Thoracic aorta (tissue), 2 donors: ENCODE measurements at places on chromosomes 12 and 14. TPM values are rescaled to one million over a fixed set of nuclear protein-coding genes. Genes with fewer than 3 reads are reported as not detected.

The FOXA1 gene
- not detected for total RNA-seq

DNA sequence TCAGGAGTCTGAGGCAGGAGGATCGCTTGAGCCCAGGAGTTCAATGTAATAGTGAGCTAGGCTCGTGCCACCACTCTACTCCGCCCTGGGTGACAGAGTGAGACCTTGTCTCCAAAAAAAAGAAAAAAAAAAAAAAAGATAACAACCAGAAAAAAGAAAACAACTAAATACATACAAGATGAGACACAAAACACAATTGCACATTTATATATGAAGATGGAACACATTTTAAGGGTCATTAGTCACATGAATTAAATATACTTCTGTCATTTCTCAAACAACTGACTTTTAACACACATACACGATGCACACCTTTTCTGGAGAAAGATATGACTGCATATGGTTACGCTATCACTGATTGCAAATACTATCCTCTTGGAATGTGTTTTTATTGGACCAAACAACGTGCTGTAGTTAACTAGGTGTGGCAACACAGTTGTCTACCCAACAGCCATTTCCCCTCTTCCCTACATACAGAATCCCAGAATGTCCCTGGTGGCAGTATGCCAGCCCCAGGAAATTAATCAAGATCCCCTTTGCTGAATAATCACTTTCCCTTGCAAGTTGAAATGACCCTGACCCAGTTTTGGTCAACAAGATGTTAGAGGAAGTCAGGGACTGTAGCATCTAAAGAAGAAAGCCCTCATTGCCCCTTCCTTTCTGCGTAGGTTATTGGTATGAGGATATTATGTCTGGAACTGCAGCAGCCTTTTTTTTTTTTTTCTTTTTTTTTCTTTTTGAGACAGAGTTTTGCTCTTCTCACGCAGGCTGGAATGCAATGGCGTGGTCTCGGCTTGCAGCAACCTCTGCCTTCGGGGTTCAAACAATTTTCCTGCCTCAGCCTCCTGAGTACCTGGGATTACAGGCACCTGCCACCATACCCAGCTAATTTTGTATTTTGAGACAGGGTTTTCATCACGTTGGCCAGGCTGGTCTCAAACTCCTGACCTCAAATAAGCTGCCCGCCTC lies 5.6 kb upstream of the MYL6B start:
- no peak for DNase-seq

DNA sequence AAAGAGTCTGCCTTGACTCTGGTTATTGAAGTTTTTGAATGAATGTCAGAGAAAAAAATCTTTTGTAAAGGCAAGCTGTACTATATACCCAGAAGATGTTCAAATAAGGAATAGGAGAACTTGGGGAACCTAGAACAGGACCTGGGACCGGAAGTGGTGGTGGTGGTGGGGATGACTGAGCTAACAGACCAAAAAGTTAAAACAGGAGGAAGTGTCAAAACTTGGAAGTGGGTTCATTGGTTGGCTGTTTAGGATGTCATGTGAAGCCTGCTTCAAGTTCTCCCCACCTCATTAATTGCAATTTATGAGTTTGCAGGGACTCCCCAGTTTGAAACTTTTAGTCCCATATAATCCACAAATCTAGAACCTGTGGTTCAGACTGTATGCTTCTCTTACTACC lies 26.2 kb downstream of the PLXNC1 start:
- no peak for DNase-seq

- no peak for DNase-seq
These were observed 336.4 kb downstream of the CCER1 start for GRCh38 chr12:90618586-90618985.
